ENCODE measurements at places on chromosomes 16 and 17.
A peak's percentile ranks its signal among the peaks of the same experiment; 100 is the strongest.

DNA sequence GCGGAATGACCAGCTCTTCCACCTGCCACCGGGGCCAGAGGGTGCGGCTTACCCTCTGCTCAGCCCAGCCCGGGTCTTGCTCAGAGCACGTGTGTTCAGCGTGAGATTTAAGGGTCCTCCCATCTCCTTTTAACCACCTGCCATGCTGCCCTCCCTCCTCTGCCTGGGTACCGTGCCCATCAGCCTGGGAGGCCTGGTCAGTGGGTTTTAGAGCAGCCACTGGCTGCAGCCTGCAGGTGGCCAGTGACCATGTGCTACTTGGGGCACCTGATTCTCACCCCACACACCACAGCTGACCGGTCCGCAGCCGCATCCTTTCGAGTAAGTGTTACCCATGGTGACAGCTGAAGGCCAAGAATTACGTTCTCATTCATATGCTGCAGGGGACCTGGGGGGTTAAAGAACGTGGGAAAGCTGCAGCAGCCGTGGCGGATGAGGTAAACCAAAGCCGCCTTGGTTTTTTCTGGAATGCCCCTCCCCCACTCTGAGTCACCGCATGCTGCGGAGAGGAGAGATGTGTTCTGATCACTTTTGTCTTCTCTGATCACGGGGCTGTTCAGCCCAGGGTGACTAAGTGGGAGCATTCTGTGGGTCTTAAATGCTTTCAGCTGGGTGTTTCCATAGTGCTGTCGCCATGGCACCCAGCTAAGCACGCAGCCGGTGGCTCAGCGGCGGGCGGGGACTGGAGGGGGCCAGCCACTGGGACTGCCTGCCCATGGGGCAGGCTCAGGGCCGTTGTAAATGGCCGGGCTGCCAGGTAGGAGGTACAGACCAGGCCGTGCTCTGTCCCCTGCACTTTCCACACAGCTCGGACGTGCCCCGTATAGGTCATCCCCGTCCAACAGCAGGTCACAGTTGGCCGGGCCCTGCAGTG, 59.8 kb downstream of the BAIAP2 start:
- peak; percentile 95 for DNase-seq

DNA sequence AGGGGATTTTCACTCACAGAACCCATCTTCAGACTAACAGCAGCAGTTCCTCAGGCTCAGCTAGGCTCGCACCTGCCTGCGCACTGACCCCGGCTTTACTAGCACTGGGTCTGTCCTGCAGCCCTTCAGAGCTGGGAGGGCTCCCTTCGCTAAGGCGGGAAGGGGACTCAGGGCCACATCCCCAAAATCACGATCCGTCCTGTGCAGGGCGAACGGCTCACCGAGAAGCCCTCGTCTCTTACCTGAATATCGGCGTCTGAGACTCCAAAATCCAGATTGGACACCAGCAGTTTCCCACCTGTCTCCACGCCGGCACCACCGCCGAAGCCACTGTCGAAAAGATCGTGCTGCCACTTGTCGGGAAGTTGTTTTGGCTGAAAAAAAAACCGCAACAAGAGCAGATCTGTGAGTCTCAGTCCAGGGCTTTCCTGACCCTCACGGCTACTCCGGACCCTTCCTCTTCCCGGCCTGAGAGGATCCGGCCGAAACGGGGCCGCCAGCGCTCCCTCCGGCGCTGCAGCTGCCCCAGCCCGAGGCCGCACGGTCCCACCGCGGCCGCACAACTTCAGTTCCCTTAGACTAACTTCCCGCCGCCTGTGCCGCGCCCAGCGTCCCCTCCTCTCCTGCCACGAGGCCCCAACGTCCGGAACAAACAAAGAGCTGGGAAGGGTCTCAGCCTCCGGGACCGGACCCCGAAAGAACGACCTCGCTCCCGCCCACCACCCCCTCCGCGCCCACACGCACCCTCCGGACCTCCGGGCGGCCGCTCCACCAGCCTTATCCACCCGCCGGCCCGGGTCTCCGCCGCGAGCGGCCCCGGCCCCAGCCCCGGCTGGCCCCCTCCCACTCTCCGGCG, 711 bp downstream of the ALYREF start:
- DNase-seq = no peak

- DNase-seq = no peak
These were observed 12.9 kb downstream of the TXNDC11 start for GRCh38 chr16:11729787-11730186.

GRCh38 chr17:48357779-48358602, 72.0 kb downstream of the SKAP1 start:
- DNase-seq = no peak

GRCh38 chr17:64020056-64020766, at the start of gene ICAM2:
Gene ICAM2, minus strand, starts transcription at chr17:64020633. Its CDS starts 13,942 bp downstream, at chr17:64006691.
- DNase-seq = peak; percentile 76

Data from activated CD8-positive, alpha-beta memory T cell treated with anti-CD3 and anti-CD28 coated beads for 4 hours (primary cell).